ENCODE measurements at places on chromosomes 13 and 19.
A peak's percentile ranks its signal among the peaks of the same experiment; 100 is the strongest.

GRCh38 chr13:96988441-96988840 lies 5.8 kb downstream of the OXGR1 start:
- no peak for DNase-seq

- DNase-seq = no peak
These were observed 621.1 kb upstream of the KLHL1 start for GRCh38 chr13:70729369-70729768.

- no peak for DNase-seq
These were observed 12.1 kb downstream of the PIN1 start for GRCh38 chr19:9847087-9847671.

DNA sequence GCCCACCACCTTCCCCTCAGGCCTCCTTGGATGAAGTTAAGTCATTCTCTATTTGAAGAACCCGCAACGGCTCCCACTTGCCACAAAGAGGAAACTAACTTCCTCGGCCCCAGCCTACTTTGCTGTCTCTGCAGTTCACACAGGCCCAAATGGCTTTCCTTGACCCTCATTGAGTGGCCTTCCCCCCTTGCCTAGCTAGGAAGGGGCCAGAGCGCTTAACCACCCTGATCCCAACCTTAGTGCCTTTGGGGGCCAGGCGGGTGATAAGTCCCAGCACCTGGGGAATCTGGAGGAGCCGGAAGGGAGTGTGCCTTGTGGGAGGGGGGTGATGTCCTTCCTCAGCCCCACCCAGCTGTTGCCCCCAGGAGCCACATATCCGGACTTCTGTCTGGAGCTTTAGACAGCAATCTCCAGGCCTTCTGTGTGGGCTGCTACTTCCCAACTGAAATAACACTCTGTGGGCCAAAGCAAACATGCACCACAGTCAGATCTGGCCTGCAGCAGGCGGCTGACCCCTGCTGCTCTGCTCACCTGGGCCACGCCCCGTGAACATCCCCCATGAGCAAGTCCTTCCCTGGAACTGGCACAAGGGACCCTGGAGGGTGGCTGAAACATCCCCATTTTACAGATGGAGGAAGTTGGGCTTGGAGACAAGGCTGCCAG lies 10.5 kb downstream of the NECTIN2 start:
- DNase-seq = no peak

- no peak for DNase-seq
These were observed 51.6 kb downstream of the SOX1 start for GRCh38 chr13:112118451-112119064.

DNA sequence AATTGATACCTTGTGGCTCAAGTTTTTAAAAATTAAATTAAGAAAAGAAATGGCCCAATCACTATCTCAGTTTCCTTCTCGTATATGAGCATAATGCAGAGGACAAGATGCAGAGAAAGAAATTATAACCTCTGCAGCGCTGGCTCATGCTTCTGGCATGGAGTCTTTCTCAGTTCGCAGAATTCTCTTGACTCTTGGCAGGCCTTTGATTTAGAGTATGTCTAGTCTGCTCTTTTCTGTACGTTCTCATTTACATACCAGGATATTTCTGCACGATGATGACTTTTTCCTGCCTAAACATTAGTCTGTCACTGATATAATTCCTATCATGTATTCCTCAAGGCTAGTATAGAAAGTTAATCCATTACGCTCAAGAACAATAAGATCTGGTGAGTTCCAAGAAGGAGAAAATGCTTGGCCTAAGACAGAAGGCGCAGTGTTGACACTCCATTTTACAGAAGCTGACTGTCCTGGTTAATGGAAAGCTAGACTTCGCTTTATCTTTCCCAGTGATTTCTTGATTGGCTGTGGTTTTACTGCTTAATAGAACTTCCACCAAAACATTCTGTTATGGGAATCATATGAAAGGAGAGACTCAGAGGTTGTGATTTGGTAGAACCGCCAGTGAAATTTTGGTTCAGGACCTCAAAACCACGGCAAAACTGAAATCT lies 1.7 kb upstream of the SMAD9 start:
- DNase-seq = no peak

DNA sequence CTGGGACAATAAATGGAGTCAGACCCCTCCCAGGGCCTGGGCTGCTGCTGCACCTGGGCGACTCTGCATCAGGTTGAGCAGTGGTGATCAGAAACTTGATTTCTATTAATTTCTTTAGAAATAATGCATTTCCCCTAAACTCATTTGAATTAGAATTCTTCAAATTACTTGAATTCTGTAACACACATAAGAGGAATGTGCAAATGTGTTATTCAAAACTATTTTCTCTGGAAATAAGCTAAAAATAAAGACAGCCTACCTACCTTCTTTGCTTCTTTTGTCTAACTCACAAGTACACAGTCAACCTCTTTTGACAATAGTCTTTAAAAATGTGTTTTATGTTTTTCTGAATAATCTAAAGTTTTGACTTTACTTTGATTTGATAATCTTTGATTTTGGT lies 433.0 kb downstream of the KLF12 start:
- no peak for DNase-seq

- no peak for DNase-seq
These were observed 51.1 kb downstream of the LMO7 start for GRCh38 chr13:75687150-75687763.

DNA sequence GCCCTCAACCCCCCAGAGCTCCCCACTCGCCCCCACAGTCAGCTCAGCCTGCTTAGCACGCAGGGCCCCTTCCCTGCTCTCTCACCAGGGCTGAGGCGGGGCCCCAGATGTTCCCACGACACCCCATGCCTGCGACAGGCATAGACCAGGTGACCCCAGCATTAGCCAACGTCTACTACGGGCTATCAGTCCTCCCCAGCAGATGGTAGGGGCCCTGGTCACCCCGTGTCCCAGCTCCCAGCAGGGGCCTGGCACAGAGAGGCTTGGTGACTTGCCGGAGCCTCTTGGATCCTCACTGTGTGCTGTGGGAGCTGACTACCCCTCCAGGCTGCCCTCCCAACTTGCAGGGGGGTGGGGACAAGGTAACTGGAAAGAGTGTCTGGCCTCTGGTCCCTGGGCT lies 80.6 kb downstream of the KDM4B start:
- DNase-seq = no peak

- peak; percentile 21 for DNase-seq
These were observed 12.4 kb upstream of the ELAVL1 start for GRCh38 chr19:8017808-8018207.

- DNase-seq = no peak
These were observed 47.1 kb downstream of the DCLK1 start for GRCh38 chr13:36084131-36084530.

- no peak for DNase-seq
These were observed 60.6 kb upstream of the KLF12 start for GRCh38 chr13:74194846-74195245.

GRCh38 chr13:29993196-29993595 lies 142.8 kb upstream of the UBL3 start:
- DNase-seq = no peak

DNA sequence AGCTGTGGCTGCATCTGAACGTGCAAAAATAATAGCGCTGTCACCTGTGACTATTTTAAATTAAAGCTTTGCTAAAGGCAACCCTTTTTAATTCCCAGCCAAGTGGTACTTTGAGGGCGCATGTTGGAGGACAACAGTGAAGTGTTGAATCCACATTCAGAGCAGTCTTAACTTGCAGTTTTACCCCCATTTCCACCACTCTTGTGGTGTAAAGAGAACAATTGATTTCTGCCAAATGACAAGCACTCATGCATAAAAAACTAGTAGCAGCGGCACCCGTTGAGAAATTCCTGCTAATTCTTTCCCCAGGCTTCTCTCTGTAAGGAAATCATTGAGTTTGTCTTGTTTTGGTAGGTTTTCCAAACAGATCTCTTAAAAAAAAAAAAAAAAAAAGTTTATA lies 1033.3 kb downstream of the EFNB2 start:
- DNase-seq = no peak

- DNase-seq = no peak
These were observed 53.7 kb downstream of the RASA3 start for GRCh38 chr13:114078461-114079451.

- DNase-seq = no peak
These were observed 8.8 kb downstream of the RINL start for GRCh38 chr19:38869160-38869835.

GRCh38 chr13:103812971-103813370 lies 746.8 kb upstream of the SLC10A2 start:
- no peak for DNase-seq

- no peak for DNase-seq
These were observed 155.0 kb downstream of the RAP2A start for GRCh38 chr13:97588993-97589392.

DNA sequence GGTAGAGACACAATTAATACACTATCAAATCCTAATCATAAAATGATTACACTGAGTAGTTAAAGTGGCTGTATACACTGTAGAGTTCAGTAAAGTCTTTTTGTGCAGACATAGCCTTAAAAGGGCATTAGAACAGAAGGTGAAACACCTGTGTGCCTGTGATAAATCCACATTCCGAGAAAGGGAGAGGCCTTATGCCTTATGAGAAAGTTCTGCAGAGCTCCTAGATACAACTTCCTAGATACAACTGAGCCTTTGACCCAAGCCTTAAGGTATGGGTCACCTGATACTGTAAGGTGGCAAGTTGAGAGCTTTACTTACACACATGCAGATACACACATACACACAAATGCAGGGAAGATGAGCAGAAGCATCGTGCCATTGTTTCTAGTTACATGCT lies 6.3 kb downstream of the SERP2 start:
- DNase-seq = no peak

- no peak for DNase-seq
These were observed 244.8 kb downstream of the COG6 start for GRCh38 chr13:39900106-39900750.

- no peak for DNase-seq
These were observed 7.6 kb downstream of the DOHH start for GRCh38 chr19:3492919-3493318.

DNA sequence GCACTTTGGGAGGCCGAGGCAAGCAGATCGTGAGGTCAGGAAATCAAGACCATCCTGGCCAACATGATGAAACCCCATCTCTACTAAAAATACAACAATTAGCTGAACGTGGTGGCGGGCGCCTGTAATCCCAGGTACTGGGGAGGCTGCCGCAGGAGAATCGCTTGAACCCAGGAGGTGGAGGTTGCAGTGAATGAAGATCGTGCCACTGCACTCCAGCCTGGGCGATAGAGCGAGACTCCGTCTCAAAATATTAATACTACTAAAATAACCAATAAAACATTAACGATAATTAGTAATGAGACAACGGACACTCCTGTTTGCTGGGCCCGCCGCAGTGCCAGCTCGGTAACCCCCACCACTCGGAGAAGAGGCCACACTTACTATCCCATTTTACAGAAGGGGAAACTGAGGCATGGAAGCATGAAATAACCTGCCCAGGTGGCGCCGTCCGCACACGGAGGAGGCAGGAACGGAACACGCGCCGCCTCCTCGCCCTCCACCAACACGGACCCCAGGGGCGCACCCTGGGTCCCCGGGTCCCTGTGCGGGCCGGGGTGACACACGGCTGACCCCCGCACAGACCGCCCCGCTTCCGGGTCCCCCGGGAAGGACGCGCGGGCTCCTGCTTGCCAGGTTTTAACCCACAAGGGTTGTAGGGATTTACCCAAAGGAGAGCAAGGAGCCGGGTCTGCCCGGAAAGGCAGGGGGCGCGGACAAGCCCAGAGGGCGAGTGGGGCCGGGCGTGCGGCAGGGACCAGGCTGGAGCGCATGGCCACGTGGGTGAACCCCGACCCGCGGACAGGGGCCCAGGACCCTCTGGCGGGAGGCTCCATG lies 1.6 kb downstream of the R3HDM4 start:
- DNase-seq = no peak

- no peak for DNase-seq
These were observed 37.0 kb upstream of the TNFAIP8L1 start for GRCh38 chr19:4602173-4602788.

GRCh38 chr13:65456150-65456912 lies 1773.8 kb downstream of the PCDH9 start:
- DNase-seq = no peak

GRCh38 chr13:113924184-113924901 lies 49.5 kb downstream of the C13orf46 start:
- DNase-seq = no peak

DNA sequence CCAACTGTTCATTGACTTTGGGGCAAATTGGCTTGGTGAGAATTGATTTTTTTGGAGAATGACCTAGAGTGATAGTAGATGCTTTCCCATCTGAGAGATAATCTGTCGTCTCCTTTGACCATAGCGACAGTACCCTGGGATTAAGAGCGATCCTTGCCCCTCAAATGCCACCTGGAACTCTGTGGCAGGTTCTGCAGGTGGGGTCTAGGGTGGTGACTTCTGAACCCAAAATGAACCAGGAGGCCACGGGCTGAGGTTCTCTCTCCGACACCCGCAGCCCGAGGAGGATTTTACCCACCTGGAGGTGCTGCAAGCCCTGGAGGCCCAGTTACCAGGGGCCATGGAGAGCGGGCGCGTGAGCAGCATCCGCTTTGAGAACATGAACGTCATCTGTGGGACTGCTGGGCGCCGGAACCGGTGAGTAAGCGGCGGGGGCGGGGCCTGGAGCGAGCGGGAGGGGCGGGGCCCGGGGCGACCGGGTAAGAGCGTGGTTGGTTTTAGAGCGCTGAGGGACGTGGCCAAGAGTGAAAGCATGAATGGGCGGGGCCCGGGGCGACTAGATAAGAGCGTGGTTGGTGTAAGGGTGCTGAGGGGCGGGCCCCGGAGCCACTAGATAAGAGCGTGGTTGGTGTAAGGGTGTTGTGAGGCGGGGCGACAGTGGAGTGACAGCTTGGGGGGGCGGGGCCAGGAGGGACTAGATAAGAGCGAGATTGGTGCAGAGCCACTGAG lies 8.6 kb downstream of the C19orf81 start:
- DNase-seq = peak; percentile 85

GRCh38 chr13:97319113-97319720 lies 97.1 kb downstream of the MBNL2 start:
- no peak for DNase-seq

- no peak for DNase-seq
These were observed 14.7 kb downstream of the ZNF441 start for GRCh38 chr19:11781295-11782057.
